ENCODE measurements at places on chromosomes 7 and 10.

DNA sequence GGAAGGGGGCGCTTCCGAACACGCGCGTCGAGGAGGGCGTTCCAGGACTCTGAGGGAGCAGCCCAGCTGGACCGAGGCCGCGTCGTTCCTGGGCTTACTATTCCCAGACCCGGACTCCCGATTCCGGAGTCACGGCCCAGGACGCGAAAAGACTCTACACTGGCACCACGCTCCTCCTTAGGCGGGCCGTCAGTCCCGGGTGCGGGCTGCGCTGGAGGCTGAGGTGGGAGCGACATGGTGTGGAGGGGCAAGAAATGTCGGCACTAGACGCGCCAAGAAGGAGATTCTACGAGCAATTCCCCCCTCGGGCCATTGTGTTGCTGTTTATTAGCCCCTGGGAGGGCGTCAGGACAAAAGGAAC lies 584 bp upstream of the RUNDC3B start:
- DNase-seq: peak; percentile 14

- DNase-seq: peak; percentile 33
These were observed 137.9 kb upstream of the CCDC6 start for GRCh38 chr10:60044242-60044641.

GRCh38 chr10:77110757-77111156 lies 526.9 kb downstream of the KCNMA1 start:
- no peak for DNase-seq

- DNase-seq: no peak
These were observed 132.9 kb downstream of the TNS3 start for GRCh38 chr7:47448971-47449370.

DNA sequence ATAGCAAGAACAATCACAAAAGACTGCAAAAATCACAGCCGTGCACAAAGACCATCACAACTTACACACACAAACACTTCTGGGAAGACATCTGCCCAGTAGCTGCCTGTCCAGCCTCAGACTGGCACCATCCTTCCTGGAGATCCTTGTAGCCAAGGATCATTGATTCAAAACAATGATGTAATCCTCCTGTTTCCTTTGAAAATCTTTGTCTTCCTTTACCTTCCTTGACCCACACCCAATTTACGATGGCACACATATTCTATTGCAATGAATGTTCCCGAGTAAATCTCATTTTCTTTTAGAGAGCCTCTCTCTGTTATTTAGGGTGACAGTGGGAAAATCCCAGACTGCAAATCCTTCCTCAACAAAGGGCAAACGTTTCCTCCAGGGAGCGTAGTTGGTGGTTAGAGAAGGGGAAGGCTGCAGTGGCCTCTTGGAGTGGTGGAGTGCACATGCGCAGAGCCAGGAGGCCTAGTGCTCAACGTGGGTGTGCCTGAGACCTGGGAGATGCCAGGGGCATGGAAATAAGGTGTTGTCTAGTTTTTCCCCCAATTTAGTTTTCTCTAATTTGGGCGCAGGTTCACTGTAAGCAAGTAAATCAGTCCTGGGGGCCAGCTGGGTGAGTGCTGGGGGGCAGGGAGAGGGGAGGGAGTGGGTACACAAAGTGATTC lies 3.1 kb upstream of the INPP5A start:
- no peak for DNase-seq

- peak; percentile 42 for DNase-seq
These were observed 342.1 kb downstream of the BMPER start for GRCh38 chr7:34247468-34247867.

DNA sequence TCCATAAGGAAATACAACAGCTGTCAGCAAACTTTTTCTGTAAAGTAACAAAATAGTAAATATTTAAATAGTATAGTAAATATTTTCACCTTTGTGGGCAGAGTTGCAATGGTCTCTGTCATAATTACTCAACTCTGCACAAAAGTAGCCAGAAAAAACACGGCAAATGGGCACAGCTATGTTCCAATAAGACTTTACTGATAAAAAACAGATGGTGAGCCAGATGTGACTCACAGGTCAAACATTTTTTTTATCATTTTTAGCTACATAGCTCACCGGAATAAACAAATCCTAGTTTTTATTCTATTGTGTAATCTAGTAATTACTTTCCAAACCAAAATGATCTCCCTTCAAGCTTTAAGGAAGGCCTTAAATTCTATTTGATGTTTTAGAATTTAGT lies 55.3 kb downstream of the NCAPG2 start:
- peak; percentile 84 for DNase-seq

- DNase-seq: no peak
These were observed 16.0 kb downstream of the SAMD8 start for GRCh38 chr10:75127471-75127870.

DNA sequence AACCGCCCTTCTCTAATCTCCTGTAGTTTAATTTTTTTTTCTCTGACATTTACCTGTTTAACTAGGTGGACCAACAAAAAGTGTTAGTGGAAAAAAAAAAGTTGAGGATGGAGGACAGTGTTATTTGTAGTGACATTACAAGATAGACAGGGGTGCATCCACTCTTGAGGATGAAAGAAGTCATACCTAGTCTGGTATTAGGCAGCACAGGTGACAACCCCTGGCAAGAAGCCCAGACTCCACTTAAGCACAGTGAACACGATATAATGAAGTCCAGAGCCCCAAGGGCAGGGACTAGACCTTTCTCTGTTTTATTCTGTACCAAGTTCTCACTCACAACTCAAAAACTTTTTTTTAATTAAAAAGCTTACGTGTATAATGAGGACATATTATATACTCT lies 268.4 kb downstream of the GPR37 start:
- no peak for DNase-seq

DNA sequence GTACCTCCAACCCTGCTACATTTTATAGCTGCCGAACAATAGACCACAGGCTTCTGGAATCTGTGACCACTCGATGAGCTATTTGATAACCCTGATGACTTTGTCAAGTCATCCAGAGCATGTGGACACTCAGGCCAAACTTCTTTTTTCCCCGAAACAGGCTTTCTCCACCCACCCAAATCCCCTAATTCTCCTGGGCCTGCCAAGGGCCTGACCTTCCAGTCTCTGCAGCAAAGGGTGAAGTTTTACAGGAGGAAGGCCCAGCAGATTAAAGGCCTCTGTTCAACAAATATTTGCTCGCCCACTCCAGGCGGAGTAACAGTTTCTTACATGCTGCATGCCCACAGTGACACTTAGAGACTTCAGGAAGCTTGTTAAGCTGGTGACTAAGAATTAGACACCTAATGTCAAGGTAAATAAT lies 2.0 kb downstream of the JCAD start:
- no peak for DNase-seq

DNA sequence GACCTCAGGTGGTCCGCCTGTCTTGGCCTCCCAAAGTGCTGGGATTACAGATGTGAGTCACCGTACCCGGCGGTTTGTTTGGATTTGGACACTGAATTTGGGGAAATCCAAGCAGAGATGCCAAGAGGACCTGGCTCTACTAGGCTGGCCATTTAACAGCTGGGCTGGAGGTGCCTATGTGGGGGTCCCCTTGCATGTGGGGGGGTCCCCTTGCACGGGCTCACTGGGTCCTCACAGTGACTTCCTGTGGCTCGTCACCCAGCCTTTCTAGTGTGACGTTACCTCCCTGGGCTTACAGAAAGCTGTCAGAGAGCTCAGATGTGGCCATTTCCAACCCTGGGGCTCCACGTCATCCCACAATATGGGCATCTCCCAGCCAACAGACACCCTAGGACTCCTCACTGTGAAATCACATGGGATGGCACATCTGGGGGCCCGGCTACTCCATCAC lies 49.3 kb upstream of the GNA12 start:
- no peak for DNase-seq

DNA sequence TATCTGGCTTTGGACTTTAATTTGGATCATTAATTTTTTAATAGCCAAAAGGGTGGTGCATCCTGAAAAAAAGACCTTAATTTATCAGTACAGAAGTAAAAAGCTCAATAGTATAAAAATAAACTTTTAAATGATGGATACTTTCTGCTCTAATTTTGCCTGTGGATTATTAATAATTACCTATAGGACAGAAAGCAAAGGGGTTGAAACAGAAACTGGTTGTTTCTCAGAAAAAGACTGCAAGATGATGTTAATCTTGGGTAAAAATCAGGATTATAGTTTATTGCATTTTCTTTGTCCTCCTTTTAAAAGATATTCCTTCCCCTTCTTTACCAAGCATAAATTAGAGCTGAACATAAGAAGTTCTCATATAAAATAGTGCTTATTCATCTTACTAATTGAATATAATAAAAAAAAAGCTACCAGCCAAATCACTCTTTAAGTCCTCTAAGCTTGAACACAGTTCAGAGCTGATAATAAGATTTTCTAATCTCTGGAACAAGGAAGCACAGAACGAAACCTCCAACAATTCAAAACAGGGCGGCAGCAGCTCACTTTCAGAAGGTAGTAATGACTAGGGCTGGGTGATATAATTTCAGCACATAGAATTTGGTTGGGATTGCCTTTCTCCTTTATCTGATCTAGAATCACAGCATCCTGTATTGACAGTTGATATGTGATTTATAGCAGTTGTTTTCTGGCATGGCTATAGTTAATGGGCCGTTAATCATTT lies 8.1 kb upstream of the GPR85 start:
- DNase-seq: no peak

GRCh38 chr10:124153023-124153826 lies 59.8 kb upstream of the CHST15 start:
- peak; percentile 87 for DNase-seq

DNA sequence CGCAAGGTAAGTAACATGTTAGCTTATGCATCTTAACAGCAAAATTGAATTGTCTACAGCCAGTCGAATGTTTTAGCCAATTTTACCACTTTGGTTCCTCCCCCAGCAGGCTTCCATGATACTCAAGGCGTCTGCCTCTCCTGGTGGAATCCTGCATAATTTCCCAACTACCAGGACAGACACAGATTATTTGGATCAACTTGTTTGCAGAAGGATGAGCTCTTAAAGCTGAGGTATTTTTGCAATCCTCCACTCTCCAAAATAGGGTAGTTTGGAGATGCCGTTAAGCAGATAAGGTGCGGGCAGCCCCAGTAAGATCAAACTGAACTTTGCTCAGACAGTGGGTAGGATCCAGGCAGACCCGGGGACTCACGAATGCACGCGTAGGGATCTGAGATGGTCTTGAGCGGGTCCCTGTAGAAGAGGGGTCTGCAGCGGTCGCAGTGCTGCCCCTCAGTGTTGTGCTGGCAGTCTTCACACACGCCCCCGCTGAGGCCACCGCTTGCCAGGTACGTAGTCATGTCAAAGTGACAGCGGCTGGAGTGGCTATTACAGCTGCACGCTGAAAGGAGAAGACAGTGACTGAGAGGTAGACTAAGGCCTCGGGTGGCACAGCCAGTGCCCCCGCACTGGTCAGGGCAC lies 27.4 kb downstream of the LAMB4 start:
- no peak for DNase-seq

DNA sequence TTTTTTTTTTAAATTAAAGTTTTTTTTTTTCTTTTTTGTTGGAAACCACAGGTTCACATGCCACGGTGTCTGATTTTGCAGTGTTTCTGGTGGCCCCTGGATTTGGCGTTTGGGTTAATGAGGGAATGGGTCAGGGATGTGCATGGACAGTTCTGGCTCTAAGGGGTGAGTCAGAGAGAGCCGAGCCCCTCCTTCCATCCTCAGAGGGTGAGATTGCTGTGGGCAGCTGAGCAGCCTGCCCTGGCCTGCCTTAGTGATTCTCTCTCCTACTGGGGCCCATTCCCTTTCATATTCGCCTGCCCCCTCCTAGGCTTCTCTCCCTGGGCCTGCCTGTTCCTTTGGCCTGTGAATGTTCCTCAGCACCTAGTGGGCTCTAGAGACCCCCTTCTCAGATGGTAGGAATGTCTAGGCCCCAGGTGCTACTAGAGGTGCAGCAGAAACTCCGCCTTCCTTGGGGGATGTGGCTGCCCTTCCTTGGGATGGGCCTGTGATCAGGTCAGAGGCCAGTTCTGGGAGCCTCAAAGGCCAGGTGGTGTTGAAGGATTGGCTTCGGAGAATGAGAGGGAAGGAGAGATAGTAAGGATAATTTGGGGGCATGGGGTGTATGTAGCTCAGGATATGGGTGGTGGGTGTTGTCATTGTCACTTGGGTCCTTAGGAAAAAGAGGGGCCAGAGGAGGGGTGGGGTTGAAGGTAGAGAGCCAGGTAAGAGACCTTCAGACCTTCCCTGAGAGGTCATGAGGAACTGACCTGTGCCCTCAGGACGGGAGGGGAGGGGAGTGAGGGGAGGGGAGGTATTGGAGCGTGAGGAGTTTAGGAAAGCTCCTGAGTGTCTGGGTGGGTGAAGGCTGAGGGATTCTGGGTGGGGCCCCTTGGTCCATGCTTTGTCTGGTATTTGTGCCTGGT lies 19.8 kb downstream of the TSPAN14 start:
- DNase-seq: no peak

DNA sequence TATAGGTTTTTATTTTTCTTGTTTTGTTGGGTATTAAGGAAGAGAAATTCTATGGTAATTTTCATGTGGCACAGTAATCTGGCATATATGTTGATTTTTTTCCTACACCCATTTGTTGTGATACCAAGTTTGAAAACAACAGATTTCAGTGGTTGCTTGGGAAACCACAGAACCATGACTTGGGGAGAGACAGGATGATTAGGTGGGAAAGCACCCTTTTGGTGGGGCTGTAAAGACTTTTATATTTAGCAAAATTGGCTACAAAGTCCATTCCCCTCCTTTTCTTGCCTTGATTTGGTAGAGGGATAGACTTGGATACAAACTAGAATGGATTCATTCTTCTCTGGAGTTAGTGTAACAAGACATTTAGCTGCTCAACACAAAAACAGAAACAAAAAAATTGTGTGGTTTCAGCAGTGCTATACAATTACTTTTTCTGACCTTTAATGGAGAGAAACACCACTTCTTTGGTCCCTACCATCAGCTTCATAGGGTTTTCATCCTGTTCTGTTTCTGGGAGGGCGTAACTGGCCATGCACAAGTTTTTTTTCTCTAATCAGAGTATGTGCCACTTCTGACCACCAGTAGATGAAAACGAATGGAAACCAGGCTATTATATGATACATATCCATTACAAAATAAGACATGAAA lies 52.7 kb downstream of the FIGNL1 start:
- no peak for DNase-seq

GRCh38 chr10:33735464-33735923 lies 401.0 kb upstream of the NRP1 start:
- no peak for DNase-seq

- no peak for DNase-seq
These were observed 62.7 kb upstream of the ABLIM1 start for GRCh38 chr10:114720685-114721278.

DNA sequence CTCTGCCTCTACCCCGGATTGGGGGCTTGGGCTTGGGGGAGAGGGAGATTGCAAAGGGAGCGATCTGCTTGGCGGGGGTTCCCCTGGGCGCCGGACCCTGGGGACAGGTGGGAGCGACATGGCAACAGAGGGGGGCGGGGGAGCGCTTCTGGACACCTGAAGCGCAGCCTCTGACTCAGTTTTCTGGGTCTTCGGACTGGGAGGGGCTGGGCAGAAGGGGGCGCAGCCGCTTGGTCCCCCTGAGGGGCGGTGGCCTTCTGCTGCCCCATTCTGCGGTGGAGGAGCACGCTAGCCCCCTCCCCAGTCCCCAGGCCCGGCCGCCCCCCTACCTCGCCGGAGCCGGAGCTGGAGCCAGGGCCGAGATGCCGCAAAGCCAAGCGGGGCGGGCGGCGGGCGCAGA lies 380 bp downstream of the NAT16 start:
- DNase-seq: no peak
